ENCODE measurements at places on chromosomes 6 and 20.
A peak's percentile ranks its signal among the peaks of the same experiment; 100 is the strongest.

GRCh38 chr6:13573669-13574110 lies 711 bp upstream of the SIRT5 start:
- DNase-seq = peak; percentile 41

DNA sequence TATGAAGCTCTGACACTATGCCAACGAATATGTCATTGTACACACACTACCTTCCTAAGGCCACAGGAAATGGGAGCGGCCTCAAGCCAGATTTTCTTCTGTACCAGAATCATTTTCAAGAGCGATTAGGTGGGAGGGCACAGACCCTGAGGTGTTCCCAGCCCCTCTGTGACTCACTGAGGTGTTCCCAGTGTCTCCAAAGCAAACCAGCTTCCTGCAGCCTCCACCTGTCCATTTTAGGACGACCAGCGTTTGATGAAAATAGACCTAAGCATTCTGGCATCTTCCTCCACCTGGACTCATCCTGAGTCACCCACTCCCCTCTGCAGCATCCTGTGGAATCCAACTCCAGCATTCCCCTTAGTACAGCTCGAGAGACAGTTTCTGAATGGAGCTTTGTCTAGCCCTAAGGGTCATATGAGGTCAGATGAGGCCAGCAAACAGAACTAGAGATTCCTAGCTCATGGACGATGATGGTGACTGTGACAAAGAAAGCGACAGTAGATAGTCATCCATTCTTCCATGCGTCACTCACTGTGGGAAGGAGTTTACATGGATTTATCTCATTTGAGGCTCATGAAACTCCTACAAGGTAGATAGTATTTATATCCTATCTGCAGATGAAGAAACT lies 203.4 kb downstream of the PTPRT start:
- DNase-seq = no peak

DNA sequence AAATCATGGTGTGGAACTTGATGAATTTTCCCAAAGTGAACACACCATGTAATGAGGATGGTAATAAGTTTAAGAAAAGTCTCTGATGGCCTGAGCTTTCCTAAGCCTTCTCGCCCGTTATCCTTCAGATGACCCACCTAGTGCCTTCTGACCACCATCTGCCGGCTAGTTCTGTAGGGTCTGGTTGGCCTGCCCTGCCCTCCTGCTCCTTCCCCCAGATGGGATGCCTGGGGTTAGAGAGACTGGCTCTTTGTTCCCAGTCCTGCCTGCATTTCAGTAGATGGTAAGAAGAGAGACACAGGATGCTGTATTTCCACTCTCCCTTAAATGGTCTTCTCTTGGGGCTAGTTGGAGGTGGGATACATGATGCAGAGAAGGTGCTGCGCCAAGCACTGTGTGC lies 43.0 kb downstream of the TIAM2 start:
- DNase-seq = no peak

DNA sequence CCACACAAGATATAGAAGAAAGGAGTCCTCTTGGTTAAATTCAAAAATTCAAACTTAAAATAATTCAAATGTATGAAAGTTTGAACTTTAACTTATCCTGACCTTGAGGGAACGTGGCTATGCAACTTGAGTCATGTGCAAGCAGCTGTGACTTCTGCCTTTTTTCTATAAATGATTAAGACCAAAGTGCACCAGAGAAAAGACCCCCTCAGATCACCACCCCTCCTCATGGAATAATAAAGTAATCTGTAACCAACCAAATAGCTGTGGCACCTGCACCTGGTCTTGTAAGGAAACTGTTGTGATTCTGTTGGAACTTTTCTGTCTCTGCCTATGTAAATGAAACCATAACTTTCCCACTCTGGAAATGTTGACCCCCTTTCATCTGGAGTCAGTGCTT lies 141.1 kb upstream of the GGTLC1 start:
- DNase-seq = no peak

- no peak for DNase-seq
Observed at GRCh38 chr20:1676650-1677049, 19.1 kb upstream of the SIRPG start.

GRCh38 chr20:51131811-51132210 lies 108.9 kb upstream of the KCNG1 start:
- no peak for DNase-seq

- DNase-seq = no peak
Observed at GRCh38 chr20:35981969-35982368, 13.6 kb downstream of the CNBD2 start.

DNA sequence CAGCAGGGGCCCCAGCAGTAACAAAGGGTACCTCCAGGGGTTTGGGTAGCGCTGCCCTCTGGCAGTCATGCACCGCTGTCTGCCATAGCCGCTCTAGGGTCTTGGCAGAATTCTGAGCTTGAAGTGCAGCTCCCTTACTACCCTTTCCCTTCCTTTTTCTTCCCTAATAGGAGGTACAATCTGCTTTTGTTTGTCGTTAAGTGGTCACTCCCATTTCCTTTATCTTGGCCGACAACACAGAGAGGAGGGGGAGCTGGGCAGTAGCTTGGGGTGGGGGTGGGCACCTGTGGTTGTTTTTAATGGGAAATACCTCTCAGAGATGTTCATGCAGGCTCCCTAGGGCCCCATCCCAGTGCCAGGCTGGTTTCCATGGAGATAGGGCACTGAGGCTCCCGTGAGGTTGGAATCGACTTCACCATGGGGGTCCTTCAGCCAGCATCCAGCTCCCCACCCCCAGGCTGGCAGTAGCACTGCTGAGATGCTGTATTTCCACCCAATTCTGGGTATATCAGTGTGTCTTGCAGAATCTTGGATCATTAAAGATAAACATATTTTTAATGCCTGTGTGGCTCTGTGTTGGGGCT lies 18.6 kb downstream of the CCDC167 start:
- no peak for DNase-seq

- no peak for DNase-seq
Observed at GRCh38 chr6:83613378-83613777, 95.5 kb downstream of the SNAP91 start.

GRCh38 chr6:147322299-147323162 lies 118.3 kb downstream of the STXBP5 start:
- DNase-seq = peak; percentile 25

- DNase-seq = no peak
Observed at GRCh38 chr6:41275489-41275888, 11.0 kb downstream of the TREM1 start.

- DNase-seq = no peak
Observed at GRCh38 chr6:85078058-85078457, 313.7 kb upstream of the TBX18 start.

DNA sequence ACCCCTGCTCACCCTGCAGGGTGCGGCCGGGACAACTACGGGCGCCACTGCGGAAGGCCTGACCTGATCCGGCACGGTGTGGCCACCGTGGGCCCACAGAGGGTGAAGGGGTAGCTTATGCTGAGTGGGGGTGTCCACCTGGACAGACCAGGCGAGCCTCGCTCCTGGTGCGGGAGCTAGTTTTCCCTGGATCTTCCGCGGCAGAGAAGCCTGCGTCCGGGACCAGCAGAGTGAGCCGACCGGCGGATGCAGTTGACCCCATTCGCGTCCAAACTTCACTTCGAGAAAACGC lies 38.2 kb downstream of the NCR2 start:
- no peak for DNase-seq

GRCh38 chr6:166767230-166767629 lies 140.2 kb upstream of the RPS6KA2 start:
- DNase-seq = no peak

GRCh38 chr6:108578595-108579327 lies 18.0 kb downstream of the FOXO3 start:
- no peak for DNase-seq

GRCh38 chr20:38165089-38165965 lies at the start of gene TGM2:
TGM2 (minus strand) TSS chr20:38165270; CDS start chr20:38165198, 72 bp downstream.
- peak; percentile 67 for DNase-seq

DNA sequence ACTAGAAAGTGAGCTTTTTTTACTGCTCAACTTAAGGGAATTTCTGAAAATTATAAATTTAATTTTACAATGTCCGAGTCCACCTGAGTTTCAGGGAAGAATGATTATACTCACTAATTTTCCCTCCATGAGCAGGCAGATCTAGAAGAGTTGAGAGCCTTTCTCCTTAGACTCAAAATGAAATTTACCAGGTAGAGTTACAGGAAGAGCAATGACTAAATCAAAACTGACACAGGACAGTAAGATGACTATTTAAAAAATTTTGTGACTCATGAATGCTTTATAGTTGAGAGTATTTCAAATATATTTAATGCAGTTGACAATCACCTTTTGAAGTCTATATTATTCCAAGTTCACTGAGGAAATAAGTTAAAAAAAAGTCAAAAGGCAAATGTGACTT lies 198.1 kb upstream of the NRSN1 start:
- DNase-seq = no peak

DNA sequence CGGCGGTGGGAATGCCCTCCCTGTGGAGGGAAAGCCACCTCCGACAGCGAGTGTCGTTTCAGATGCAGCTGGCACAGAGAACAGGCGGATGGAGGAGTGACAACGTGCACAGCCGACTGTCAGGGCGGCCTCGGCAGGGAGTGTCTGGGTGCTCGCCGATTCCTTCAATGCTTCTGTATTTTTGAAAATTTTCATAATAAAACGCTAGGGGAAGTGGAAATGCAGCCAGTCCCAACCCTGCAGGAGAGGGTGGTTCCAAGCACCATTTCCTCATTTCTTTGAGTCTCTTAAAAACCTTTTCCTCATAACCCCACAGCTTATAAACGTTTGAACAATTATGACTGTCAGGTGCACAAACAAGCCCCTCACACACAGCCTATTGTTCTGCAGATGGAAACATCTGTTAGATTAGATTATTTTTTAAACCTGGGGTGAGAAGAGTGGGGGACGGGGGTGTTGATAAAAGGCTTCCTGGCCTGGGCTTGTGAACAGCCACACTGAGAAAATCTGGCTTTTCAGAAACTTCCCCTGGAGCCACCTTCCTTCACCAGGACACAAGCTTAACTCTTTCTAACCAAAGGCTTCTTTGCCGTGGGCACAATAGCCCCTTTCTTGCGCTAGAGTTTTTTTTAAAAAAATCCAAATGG lies 228.9 kb downstream of the ANKRD60 start:
- no peak for DNase-seq

- DNase-seq = no peak
Observed at GRCh38 chr6:20159781-20160540, 52.3 kb downstream of the MBOAT1 start.

DNA sequence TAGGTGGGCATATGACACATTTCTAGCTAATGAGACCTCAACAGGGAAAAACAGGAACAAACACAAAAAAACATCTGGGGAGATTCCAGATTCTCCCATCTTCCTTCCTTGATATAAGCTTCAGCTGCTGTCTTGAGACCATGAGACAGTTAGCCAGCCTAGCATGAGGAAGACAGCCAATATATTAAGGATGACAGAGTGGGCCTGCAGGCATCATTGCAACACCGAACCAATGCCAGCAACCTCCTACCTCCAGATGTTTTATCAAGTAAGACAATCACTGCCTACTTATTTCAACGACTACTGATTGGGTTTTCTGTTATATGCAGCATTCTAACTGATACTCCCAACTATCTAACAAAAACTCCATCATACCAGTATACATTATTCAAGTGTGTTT lies 119.0 kb downstream of the ISM1 start:
- DNase-seq = no peak

DNA sequence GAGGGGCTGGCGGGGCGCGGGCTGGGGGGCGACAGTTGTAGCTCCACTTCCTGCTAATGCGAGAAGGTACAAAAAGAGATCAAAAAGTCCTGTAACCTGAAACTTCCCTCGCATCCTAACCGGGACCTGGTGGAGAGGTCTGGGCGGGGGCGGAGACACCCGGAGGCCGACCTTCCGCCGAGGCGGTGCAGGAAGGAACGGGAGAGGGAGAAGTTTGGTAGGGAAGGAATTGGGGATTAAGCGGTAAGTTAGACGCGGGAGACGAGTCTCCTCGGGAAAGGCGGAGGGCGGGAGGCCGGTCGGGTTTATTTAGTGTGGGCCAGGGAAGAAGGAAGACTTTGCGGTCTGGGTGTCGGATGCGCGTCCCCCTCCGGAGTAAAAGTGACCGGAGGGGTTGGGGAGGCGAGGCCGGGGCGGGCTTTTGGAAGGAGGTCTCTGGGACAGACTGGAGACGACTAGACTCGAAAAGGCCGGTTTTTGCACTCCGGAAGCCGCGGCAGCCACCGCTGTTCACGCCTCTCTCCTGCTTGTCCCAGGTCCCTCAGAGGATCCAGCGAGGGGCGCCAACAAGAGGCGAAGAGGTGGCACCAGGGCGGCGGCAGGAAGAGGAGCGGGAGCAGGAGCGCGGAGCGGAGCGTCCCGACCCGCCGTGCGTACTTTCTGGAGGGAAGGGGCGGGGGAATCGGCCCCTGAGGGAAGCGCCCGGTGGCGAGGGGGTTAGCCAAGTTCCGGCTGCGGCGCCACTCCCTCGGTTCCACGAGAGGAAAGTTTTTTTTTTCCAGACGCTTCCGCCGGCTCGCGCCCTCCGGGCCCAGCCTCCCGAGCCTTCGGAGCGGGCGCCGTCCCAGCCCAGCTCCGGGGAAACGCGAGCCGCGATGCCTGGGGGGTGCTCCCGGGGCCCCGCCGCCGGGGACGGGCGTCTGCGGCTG lies 734 bp downstream of the TPBG start:
- peak; percentile 27 for DNase-seq

DNA sequence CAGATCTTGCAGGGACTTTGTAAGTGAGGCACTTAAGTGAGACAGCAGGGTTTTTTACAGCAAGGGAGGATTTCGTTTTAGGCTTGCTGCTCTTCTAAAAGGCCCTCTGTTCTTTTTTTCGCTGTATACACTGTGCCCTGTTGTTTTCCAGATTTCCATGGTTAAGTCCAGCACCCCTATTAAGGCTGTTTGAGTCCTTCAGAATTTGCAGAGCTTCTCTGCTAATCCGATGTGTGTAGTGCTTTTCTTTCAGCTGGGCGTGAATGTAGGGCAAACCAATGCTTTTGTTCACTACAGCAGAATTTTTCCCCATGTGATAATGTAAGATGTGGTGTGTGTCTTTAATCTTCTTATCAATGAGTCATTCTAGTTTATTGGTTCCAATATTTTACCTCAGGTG lies 200.5 kb upstream of the RREB1 start:
- no peak for DNase-seq

- DNase-seq = no peak
Observed at GRCh38 chr6:163793011-163793983, 378.8 kb downstream of the QKI start.

- no peak for DNase-seq
Observed at GRCh38 chr6:85920782-85921181, 278.1 kb upstream of the SYNCRIP start.

DNA sequence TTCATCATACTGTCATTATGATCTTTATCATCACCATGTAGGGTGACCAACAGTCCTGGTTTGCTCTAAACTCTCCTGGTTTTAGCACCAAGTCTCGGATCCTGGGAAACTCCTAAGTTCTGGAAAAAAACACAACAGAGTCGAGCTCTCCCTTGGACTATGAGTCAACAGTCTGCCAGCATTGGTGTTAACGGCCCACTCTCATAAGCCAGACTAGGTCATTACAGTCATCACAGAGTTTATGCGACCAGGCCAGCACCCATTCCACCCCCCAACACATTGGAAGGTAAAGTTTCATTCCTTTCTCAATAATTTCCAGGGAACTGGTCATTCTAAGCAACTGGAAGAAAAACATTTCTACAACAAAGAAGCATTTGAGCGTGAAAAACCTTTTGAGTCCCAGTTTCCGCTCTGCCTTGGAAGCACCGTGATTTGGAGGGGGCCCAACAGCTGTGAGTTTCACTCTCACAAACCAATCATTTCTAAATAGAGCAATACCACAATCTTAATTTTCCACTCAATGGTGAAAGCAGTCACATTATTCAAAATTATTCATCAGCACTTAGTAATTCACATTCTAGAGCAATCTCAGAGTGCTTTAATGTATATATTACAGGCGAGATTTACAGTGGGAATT lies 445.0 kb downstream of the CDH26 start:
- peak; percentile 11 for DNase-seq

Measured in activated CD4-positive, alpha-beta memory T cell treated with anti-CD3 and anti-CD28 coated beads for 36 hours (primary cell).